ENCODE measurements at places on chromosomes 12 and 14.

DNA sequence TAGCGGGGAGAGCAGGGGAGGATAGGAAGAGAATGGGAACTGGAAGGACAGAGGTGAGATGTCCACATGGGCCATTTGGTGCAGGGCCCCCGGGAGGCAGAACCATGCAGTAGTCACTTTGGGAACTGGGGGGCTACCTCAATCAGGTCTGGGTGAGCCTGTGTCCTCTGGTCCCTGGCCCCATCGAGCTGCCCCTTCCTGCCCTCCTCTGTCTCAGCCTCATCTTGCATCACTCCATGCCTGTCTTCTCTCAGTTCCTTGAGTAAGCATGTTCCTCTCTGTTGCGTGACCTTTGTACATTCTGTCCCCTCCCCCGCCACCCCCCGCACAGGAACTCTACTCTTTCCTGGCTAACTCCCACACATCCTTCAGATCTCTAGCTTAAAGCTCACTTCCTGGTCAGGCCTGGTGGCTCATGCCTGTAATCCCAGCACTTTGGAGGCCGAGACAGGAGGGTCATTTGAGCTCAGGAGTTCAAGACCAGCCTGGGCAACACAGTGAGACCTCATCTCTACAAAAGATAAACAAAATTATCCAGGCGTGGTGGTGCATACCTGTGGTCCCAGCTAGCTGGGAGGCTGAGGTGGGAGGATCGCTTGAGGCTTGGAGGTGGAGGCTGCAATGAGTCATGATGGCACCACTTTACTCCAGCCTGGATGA, 23.2 kb downstream of the FOS start:
- peak; percentile 58 for DNase-seq

DNA sequence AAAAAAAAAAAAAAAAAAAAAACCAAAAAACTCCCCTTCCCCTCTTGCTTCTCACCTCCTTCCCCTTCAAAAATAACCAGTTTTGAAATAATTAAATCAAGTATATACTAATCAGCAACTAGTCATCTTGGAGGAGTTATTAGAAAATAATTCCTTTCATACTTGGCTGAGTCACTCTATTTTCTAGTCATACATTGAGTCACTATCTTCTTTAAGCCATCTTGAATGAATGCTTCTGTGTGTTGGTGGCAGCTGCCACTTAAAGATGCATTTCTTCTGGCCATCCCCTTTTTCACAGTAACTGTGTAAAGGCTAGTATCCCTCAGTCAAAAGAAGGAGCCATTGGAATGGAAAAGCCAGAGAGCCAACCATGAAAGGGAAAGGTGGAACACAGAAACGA, 84.2 kb upstream of the TMEM263 start:
- no peak for DNase-seq

DNA sequence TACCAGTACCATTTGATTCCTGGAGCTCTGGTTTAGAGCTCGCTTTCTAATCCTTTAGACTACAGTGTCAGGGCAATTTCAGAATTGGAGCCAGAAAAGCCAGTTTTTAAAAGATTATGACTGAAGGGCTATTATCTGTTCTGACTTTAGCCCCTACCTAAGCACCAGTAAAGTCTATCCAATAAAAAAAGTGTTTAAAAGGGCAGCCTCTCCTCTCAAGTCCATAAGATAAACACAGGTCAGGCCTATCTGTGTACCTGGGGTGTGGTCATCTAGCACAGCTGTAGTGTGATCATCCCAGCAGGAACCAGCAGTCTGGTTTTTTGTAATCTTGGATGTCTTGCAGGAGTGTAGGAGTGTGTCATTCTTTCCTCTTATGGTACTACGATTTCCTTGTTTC, 6.6 kb downstream of the APPL2 start:
- DNase-seq, result no peak

DNA sequence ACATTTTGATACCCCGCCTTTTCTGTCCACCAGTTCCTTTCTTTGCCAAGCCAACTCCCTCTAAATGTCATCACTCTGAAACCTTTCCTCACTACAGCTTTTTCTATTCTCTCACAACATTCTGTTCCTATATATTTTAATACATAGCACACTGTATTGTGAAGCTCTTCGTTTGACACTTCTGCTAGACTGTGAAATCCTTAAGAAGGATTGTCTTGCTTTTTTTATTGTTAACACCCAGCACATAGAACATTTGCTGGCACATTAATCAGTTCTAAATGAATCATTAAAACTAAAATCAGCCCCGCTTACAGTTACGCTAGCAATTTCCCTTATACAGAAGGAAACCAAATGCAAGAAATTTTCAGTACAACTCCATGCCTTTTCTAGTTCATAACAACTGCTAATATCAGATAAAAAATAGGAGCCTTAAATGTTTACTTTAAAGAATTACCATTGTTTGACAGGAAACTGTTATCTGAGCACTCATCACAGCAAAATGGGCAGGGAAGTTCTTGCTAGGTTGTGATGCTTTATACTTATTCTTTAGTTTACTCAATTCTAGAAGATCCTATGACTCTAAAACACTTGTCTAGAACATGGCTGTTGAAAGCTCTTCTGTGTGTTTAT, 93.5 kb downstream of the PPP1R12A start:
- DNase-seq, result no peak

DNA sequence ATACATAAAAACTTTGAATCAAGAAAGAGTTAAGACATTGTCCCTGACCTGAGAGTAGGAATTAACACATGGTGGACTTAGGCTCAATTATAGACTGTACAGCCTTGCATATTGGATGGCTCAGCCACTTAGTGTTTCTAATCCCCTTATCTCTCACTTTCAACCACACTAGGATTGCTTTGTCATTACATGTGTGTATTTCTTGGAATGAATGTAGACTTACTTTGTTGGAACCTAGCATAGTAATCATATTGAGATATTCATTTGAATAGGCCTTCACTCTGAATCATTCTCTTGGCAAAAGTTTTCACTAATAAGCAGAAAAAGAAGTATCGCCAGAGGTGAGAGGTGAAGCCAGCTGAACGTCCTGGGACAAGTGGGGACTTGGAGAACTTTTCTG, 1973.9 kb upstream of the FLRT2 start:
- no peak for DNase-seq

- DNase-seq, result no peak
Measured at GRCh38 chr14:92360651-92361370, 37.8 kb downstream of the SLC24A4 start.

- no peak for DNase-seq
Measured at GRCh38 chr12:5403411-5403810, 28.5 kb upstream of the NTF3 start.

DNA sequence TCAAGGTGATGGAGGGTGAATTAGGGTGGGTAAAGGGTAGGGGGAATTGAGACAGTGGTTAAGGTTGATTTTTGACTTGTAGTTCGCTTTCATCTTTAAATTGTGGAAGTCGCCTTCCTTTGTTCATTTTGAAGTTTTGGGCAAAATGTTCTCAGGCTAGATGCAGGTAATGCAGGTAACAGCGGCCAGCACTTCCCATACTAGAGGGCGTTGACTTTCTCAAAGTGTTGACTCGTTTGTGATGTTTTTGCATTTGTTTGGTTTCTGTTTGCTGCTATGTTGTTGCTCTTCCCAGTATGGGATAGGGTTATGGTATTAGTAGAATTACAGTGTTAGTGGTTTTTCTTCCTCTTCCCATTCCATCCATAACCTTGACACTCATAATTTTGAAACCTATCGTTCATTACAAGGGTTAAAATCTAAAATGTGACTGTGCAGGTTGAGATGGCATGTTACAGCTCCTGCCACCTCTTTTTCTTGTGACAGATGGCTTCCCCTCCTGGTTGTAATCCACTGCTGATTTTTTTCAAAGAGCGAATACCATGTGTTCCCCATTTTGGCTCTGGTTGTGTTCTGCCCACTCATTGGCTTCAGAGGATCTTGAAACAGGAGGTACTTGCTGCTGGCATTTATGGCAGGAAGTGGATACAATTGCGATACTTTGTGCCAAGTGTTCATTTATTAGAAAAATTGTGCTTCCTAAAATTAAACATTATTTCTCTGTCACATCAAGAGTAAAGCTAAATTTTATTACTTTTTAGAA, 57.1 kb downstream of the ERC1 start:
- no peak for DNase-seq

DNA sequence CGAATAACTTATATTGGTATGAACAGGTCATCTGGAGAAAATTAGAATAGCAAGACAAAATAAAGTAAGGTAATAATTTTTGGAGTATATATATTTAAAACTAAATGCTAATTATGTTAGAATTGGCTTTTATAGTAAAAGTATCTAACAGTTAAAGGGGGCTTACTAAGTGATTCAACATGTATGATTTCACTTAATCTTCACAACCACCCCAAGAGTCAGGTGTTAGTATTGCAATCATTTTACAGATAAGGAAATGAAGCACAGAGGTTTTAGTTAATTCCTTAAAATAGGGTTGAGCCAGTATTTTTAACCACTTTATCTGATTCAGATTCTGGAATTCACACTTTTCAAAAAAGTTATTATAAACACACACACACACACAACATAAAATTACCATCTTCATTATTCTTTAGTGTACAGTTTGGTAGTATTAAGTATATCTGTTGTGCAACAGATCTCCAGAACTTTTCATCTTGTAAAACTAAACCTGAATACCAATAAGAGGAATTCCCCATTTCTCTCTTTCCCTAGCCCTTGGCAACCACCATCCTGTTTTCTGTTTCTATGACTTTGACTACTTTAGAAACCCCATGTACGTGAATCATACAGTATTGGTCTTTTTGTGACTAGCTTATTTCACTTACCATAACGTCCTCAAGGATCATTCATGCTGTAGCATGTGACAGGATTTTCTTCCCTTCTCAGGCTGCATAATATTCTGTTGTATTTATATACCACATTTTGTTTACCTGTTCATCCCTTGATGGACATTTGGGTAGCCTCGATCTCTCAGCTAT, 12.5 kb downstream of the A2M start:
- no peak for DNase-seq

DNA sequence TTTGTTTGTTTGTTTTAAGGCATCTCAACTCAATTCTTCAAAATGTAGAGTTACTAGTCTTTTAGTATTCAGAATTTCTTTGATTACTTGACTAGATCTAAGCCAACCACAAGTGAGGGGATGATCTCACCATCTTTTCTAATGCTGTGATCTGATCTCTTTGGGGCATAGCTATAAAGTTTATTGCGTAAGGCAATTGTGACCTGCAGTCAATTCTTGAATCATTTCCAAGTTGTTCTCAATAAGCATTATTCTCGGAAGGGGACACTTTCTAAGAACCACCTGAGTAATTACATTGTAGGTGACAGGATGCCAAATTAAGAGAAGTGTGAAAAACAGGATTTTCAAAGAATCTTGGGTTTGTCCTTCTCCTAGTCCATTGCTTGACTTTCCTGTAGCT, 13.1 kb downstream of the DACT1 start:
- no peak for DNase-seq

- DNase-seq, result no peak
Measured at GRCh38 chr12:5081016-5081415, 37.3 kb downstream of the KCNA5 start.

DNA sequence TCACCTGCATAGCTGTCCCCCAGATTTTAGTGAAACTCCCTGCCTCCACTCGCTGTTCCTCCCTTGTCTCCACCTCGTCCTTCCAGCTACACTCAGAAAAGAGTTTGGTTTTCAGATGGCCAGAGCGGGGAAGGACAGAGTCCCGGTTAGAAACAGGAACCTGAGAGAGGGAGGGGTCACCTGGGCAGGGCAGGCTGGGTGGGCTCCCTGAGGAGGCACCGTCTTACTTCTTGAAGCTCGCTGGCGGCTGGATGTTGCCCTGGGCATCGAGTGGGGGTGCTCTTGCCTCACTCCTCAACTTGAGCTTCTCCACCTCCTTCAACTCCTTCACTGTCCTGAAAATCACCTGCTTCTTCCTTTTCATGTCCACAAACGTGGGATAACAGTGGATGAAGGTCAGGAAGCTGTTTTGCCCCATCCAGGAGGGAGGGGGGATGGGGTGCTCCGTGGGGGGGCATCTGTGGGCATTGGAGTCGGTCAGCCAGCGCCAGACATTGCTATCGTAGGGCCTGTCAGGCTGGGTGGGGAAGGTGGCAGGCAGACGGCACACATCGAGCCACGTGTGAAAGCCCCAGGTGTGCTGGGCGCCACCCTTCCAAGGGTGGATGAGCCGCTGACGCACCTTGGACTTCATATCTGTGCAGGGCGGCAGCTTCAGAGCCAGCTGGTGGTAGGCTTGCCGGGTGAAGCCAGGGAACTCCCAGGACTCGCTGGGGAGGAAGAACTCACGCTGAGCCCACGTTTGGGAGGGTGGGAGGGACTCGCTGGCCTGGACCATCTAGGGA, 2.0 kb downstream of the TEX52 start:
- DNase-seq, result no peak

GRCh38 chr14:64040044-64040443, 187.2 kb downstream of the SYNE2 start:
- no peak for DNase-seq

GRCh38 chr12:123167329-123167728, 16.4 kb upstream of the PITPNM2 start:
- DNase-seq, result no peak

DNA sequence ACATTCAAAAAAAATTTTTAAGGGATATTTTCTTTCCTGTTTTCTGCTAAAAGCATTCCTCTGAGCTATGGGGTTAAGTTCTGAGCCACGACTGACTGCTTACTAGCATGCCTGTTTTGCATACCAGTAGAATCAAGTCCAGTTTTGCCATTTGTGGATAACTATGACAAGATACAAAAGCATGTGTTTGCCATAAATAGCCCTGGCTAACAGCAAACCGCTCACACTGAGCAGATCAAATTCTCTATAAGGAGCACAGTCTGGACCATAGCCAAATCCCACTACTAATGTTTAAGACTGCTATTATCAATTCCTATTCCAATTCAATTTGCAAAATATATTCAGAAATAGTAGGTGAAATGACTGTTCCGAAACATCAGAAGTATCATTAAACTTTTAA, 3.2 kb downstream of the CFL2 start:
- no peak for DNase-seq

DNA sequence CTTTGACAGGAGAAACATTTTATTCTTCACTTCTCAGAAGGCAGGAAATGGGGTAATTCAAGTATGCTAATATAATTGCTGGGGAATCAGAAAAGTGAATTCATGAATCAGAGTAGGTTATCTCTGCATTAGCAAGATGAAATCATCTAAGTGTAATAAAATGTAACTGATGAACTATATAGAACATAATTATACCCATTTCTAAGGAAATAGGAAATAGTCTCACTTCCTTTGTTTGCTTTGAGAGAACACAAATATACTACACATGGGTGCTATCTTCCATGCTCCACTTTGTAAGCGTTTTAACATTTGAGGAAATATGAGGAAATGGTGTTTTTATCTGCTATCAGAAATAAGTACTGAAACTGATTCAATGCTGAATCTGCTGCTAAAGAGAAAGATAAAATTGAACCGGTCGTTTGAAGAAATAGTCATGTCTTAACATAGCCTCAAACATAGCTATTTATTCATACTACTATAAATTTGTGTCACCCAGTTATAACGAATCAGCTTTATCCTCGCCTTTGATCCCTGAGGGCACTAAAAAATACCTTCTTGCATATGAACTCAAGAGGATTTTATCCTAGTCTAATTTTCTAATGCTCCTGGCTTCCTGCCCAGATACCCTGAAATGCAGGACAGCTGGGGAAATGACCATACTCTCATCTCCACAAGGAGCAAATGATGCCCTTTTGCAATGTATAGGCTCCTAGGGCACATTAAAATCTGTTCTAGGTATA, 696.0 kb downstream of the C12orf50 start:
- DNase-seq, result no peak

Data from SW480 (cell line).